Activated CD4-positive, alpha-beta memory T cell treated with anti-CD3 and anti-CD28 coated beads for 36 hours (primary cell): ENCODE measurements at places on chromosomes 6 and 20. TPM values are rescaled to one million over a fixed set of nuclear protein-coding genes. Genes with fewer than 3 reads are reported as not detected.

The NRN1 gene
- 1.3 TPM for total RNA-seq

The SNAP91 gene
- total RNA-seq: not detected

The MYH7B gene
- total RNA-seq: 0.50 TPM

The FAM209A gene
- 0.59 TPM for total RNA-seq

- DNase-seq: no peak
Observed at GRCh38 chr6:124110514-124110913, 306.8 kb downstream of the NKAIN2 start.

DNA sequence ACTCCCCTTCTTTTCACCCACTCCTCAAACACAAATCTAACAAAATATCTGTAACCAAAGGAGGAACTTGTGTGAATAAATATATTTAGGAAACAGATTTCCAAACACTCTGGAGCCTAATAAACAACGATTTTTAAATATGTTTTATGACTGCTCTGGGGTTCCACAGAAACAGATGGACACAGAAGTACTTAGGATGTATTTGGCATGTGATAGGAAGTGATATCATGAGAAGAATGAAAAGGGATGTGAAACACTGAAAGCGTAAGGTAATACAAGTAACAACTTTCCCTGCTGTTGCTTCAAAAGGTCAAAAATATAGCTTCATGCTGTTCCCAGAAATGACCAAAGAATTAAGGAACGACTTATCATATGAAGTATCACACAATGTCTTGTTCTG lies 26.1 kb upstream of the ENPP1 start:
- DNase-seq: no peak

- DNase-seq: no peak
Observed at GRCh38 chr20:41124451-41125094, 12.8 kb upstream of the PLCG1 start.

GRCh38 chr6:27188885-27189418 lies 58.5 kb upstream of the PRSS16 start:
- DNase-seq: peak; percentile 61

DNA sequence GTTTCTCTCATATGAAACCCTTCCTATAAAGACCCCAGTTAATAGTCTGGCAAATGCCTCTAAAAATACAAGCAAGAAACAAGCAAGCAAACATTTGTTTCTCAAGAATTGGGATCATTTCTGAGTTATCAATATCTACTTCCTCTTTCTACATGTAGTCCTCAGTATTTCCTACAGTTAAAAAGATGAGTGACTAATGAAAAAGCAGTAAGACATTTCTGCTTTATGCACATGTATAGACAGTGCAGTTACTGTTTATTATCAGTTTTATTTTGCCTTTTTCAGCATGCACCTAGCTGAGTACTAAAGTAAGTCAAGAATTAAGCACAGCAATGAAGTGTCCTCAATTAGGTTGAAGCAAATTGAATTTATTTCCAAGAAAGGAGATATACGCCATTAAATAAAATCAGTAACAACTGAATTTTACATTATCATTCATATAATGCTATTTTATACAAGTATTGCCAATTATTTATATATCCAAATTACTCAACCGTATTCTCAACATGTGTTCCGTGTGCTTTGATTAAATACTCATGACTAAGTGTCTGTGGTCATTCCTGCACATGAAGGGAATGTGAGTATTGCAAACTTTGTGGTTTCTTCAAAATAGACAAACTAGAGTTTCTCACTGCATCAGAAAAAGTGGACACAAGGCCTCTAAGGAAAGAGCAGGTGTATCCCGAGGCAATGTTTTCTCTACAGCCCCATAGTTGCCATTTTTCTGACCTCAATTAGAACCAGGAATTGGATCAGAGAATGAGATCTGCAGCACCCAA lies 159.3 kb upstream of the MARCKS start:
- DNase-seq: no peak

- DNase-seq: no peak
Observed at GRCh38 chr6:170175644-170176135, 115.2 kb downstream of the DLL1 start.

- DNase-seq: no peak
Observed at GRCh38 chr6:160121981-160122380, 366 bp downstream of the SLC22A1 start.
